ENCODE measurements at places on chromosomes 3 and 15.

- no peak for DNase-seq
Observed at GRCh38 chr15:28974142-28974541, 88.4 kb downstream of the APBA2 start.

GRCh38 chr15:44102675-44103254, 92.3 kb downstream of the FRMD5 start:
- DNase-seq = no peak

- DNase-seq = no peak
Observed at GRCh38 chr15:73009066-73010056, 42.9 kb upstream of the NEO1 start.

DNA sequence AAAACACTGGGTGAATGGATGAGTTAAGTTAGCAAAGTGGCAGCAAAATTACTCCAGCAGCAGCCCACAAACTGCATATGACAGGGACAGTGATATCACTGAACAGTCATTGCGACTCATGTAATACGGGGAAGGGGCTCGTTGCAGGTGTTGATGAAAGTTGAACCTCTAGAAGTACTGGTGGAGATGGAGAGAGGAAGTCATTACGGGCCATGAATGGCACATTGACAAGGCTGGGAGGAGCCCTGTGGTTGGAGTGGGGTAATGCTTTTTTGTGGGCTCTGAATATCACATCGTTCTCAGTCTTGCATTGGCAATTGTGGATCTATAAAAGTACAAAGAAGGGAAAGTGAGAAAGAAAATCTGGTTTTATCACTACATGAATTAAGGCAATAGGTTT, 278.1 kb downstream of the ZPLD1 start:
- DNase-seq = no peak

DNA sequence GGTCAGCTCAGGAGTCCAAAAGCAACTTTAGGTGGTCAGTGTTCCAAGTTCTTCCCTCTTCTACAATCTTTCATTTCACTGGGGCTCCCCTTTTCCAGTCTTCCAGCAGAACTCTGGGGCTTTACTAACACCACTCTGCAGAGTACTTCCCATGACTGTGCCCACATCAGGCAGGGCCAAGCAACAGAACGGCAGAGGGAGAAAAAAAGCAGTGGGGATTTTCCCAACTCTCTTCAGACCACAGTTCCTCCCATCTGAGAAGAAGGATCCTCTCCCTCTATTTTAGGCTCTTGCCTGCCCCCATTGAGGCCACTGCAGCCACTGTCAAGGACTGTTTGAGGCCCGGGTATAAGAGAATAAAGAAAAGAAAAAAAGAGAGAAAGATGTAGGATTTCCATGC, 70.7 kb downstream of the TTBK2 start:
- no peak for DNase-seq

DNA sequence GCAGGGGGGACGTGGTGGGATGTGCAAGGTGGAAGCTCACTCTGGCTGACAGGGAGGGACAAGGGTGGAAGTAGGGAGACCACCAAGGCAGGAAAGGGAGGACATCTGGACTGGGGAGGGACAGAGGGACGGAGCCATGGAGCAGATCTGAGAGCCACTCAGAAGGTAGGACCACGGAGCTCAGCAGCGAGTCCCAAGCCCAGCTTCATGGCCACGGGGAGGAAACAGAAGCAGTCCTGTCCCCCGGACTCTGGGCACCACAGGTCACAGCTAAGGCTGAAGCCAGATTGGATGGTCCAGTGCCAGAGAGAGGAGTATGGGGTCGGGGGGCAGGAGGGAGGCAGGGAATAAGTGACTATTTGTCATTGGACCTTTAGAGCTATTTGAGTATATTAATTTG, 220.1 kb downstream of the TBC1D2B start:
- no peak for DNase-seq

GRCh38 chr3:5874931-5875341, 687.4 kb downstream of the EDEM1 start:
- DNase-seq = no peak

GRCh38 chr3:21274079-21274571, 476.9 kb downstream of the ZNF385D start:
- DNase-seq = no peak

GRCh38 chr3:126021702-126022101, 52.7 kb downstream of the ROPN1B start:
- no peak for DNase-seq

DNA sequence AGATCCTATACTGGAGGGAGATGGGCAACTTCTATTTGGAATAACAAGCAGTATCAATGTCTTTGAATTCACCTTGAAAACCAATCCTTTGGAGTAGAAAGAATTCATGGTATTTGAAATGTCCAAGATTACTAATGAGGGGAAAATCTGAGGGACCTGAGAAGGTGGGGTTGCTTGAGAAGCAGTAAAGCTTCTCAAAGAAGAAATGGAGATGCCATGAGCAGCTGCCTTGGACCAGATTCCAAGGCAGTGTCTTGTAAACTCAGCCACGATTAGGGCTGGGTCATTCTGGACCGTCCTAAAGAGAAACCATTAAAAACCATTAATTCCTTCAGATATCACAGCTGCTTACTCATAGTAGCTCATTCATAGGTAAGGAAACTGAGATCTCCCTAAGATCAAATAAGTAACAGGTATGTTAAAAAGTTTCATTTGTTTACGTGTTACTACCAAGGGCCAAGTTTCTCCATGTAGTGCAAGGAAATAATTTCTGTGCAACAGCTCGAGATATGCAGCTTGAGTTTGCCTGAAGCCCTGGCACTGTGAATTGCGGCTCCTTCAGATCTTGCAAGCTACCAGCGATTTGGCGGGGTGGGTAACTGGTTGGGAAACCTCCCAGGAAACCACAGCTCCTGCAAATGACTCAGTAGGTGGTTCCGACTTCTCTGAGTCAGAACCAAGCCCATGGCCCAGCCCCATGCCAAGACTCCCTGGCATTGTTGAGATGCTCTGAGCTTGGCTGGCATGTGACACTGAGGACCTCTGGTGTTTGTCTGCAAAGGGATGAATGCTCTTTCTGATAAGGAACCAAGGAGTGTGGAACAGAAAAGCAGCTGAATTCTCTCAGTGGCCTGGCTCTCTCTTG, 296.8 kb downstream of the RORA start:
- DNase-seq = peak; percentile 60

- no peak for DNase-seq
Observed at GRCh38 chr3:105984837-105985236, 116.0 kb upstream of the CBLB start.

DNA sequence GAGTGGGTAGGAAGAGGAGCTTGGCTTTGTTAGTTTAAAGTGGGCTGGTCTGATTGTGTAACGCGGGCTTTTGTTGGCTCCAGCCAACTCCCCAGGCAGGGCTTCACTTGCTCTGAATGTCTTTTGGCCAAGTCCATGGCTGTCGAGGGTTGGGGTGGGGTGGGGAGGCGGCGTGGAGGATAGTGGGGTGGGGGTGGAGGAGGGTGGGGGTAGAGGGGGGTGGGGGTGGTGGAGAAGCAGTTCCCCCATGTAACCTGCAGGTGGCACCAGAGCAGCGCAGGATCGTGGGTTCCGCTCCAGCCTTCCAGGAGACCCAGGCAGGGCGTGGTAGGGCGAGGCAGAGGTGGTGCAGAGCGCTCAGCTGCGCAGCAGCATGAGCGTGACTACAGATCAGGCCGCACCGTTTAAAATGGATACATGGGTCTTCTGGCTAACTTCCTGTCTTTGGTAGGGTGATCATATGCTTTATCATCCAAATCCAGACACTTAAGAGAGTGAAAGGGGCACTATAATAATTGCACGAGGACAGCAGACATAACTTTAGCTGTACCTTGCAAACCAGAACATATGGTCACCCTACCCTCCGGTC, 28.3 kb downstream of the GOLGA6A start:
- DNase-seq = peak; percentile 45

- no peak for DNase-seq
Observed at GRCh38 chr15:47813748-47814384, 96.6 kb downstream of the SEMA6D start.

- DNase-seq = no peak
Observed at GRCh38 chr3:188349933-188350332, 196.0 kb downstream of the LPP start.

GRCh38 chr15:25786040-25786439, 77.1 kb downstream of the ATP10A start:
- no peak for DNase-seq

- DNase-seq = no peak
Observed at GRCh38 chr3:132561003-132561402, 36.1 kb upstream of the ACKR4 start.

DNA sequence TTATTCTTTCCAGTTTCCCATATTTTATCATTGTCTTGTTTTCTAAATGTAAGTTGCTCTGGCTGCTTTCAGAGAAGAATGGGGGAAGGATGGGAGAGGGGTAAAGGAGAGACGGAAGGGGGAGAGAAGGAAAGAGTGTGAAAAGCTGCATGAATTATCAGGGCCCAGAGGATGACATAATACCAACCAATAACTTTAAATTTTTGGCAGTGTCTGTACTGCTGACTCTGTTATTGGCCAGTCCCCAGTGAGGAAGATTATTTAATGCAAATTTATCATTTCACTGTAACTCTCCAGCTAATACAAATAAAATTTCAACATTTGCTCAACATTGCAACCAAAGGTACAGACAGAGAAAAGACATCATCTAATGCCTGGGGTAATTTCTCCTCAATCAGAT, 551.7 kb upstream of the CFAP20DC start:
- DNase-seq = no peak

DNA sequence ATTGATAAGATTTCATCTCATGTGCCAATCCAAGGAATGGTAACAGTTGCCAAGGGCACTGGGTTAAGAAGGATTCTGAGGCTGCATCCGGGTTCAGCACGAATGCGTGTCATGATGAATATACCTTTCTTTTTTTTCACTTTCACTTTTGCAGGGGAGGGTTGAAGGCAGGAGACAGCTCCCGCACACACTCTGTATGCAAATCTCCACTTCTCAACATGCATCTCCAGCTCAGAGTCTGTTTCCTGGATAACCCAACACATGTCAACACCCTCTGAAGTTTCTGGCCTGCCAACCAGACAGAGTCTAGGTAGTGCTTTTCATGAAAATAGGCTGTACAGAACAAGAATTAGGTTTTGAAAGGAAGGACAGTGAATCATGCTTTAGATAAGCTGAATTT, 21.6 kb downstream of the B4GALT4 start:
- no peak for DNase-seq

- no peak for DNase-seq
Observed at GRCh38 chr3:69882560-69882959, 117.0 kb upstream of the SAMMSON start.

DNA sequence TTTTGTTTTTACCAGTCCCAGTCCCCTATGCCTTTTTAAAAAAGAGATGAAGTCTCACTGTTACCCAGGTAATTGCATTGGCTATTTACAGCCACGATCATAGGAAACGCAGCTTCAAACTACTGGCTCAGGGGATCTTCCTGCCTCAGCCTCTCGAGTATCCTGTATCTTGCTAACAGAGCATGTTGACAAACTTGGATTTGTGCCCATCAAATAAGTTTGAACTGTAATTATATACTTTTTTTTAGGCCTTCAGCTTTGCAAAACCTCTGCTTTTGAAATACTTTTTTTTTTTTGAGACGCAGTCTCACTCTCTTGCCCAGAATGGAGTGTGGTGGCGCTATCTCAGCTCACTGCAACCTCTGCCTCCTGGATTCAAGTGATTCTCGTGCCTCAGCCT, 3.0 kb upstream of the EDEM1 start:
- no peak for DNase-seq

DNA sequence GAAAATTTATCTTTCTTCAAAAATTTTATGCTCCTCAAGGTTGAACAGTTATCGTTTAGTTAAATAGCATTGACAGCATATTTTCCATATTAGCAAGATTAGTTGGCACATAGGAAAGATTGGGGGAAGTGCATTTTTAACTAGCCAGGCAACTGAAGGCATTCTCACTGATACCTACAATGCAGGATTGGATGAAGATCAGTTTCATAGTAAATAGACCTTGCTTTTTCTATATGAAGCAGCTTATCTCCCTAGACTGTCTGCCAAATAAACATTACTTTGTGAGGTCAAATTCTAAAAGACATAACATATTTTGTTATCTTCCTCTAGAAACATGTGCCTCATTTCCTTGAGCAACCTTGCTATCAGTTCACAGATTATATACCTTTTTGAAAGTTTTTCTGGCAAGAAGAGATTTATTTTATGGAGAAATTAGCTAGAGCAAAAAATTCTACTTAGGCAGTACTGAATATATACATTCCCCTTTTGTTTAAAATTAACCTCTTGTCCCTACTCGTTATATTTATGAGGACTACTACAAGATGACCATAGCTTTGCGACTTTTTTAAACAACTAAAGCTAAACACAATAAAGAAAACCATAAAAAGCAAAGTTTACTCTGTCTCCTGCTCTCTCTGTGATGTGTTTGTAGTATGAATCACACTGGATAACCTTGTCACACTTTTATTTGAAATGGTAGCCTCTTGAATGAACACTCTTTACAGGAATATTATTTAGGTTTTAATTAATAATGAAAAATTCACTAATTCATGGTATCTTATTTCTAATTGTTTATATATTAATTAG, 654.9 kb upstream of the TBL1XR1 start:
- no peak for DNase-seq

DNA sequence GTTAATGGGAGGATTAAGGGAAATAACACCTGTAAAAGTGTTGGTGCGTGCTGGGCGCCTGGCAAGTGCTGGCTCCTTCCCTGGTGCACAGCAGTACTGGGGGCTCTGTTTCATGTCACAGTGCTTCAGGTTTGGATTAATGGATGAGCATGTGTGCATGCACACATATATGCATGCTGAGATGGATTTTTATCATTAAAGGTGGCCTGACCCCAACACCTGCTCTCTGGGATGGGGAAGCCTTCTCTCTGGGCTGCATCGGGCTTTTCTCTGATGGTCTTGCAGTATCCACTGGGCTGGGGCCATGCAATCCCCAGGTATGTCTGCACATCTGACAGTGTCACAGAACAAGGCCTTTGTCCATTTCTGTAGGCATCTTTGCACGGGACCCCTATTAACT, 127.5 kb upstream of the PLXNA1 start:
- DNase-seq = no peak

DNA sequence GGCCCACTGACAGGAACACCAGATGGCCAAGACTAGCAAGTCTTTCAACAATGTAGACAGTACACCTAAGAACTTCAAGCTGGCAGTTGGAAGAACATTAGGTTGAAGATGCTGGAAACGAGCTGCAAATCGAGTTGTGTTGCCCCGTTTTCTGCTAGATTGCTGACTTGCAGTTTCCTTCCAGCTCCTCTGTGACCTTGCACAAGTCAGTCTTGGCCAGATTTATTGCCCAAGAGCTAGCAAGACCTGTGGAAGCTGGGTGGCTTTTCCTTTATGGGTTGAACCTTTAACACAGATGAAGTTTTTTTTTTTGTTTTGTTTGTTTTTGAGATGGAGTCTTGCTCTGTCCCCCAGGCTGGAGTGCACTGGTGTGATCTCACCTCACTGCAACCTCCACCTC, 2.9 kb upstream of the RBM6 start:
- no peak for DNase-seq

DNA sequence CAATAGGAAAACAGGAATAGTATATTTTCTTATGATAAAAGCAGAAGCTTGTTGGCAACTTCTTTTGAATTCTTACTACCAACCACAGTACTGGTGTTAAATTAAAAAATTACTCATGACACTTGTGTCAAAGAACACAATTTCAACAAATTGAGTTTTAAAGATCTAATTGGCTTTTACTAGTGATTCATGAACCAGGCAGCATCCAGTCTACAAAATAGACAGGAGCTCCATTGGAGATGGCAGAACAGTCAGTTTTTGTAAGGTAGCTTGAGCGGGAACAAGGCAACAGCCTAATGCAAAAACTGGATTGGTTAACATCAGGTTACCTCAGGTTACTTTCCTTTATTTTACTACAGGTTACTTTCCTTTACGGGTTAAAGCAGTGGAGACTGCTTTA, 181.3 kb upstream of the THBS1 start:
- no peak for DNase-seq

GRCh38 chr15:51088585-51088984, 6.1 kb downstream of the TNFAIP8L3 start:
- DNase-seq = no peak
